Liver (tissue), 10 donors: ENCODE measurements at places on chromosomes 12 and 14.

- no peak for DNase-seq
Measured at GRCh38 chr12:80920006-80920405, 17.7 kb downstream of the LIN7A start.

DNA sequence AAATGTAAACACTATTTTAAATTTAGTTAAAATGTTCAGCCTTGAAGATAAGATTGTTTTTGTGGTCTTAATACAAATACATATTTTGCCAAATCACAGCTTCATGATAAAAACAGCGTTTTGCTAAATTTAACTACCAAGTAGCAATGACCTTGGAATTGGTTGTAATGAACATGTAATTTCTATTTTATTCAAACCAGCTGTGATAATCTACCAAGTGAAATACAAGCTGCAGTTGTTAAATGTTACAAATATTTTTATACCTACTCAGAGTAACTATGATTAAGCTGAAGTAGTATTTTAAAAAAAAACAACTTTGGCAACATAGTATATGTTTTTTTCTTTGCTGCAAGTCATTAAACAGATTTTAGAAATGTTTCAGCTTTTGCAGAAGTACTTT is 96.2 kb downstream of the CPSF2 start:
- DNase-seq = no peak

- DNase-seq = no peak
Measured at GRCh38 chr12:22672951-22673350, 48.0 kb downstream of the ETNK1 start.

- DNase-seq = no peak
Measured at GRCh38 chr14:37443461-37443860, 151.6 kb downstream of the FOXA1 start.

DNA sequence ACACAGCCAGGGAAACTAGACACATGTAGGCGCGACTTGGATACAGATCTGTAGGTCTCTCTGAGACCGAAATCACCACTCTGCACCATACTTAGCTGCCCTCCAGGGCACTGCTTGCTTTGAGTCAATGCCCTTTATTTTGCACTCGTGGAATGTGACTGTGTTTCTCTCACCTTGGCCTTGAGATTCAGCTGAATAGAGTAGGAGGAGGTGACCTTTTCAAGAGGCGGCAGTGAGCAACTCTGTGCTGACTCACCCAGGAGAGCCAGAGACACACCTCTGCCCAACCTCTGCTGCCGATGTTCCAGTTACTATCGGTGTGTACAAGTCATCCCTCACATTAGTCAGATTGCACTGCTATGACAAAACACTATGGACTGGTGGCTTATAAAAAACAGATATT is 583.4 kb downstream of the VRK1 start:
- no peak for DNase-seq

- no peak for DNase-seq
Measured at GRCh38 chr12:77891518-77892147, 60.9 kb downstream of the NAV3 start.

DNA sequence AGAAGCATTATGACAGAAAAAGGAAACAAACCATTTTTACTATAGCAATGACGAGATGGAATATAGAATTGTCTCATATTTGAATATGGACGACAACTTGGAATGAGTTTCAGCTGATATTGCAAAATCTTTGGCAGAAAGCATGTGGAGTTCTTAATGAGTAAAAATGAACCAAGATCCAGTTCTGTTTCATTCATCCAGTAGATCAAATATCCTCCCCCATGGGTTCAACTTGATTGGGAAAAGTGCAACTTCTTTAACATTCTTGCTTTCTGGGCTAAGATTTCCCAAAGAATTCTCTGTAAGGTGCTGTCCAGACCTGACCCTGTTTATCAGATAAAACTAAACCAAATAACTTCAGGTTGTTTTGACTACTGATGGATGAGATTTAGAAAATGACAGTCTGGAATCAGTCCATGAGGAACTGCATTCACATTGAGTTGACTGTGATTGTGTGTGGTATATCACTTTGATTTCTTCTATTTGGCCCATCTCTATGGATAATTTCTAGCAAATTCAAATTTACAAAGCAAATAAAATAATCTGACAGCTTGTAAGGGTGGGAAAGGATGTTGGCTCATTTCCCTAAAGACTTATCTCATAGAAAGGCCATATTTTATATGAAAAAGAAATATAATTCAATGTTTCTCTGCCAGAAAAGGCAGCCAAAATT is 267.4 kb downstream of the ADAMTS20 start:
- DNase-seq = no peak

DNA sequence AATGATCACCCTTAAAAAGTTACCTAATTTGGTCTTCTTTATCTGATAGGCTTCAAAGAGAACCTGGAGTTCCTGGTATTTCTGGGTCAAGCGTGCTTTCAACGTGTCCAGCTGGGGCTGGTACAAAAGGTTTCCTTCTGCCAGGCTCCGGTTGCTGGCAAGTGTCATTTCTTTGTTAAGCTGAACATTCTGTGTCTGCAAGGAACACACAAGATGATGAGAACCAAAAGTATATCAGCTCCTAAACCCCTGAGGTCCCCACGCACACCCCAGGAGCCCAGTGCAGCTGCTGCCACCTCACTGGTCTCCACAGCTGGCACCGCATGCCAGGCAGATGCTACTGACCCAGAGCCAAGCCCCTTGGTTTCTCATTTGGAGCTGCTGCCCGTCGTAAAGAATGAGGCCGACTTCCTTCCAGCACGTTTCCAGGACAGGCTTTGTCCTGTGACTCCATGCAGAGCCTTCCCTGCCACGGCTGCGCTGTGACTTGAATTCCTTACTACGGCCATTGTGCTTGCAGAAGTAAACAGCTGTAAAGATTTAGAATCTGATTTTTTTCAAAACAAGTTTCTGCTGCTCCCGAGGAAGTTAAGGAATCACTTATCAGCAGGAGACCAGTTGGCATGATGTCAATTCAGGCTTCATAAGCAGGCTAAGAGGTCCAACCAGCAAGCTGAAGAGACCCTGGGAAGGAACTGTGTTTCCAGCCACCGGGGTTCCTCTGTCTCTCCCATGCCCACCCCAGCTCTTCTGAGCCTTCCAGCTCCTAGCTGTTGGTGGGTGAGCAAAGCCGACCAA is 24.9 kb downstream of the VPS37B start:
- no peak for DNase-seq

DNA sequence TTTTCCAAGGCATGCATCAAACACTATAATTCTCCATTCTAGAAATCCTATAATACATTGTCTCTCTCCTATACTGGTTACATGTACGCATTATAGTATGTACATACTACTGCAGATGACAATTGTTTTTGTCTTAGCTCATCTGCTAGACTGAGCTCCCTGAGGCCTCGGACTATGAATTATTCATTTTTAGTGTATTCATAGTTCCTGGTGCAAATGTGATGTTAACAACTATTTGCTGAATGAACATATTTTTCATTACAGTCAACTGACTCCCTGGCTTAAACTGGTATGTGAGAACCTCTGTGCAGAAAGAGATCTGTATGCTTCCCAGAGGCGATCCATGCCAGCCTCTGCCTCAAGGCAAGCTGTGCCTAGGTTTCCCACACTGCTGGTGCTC is 91.8 kb upstream of the PARP11 start:
- no peak for DNase-seq

DNA sequence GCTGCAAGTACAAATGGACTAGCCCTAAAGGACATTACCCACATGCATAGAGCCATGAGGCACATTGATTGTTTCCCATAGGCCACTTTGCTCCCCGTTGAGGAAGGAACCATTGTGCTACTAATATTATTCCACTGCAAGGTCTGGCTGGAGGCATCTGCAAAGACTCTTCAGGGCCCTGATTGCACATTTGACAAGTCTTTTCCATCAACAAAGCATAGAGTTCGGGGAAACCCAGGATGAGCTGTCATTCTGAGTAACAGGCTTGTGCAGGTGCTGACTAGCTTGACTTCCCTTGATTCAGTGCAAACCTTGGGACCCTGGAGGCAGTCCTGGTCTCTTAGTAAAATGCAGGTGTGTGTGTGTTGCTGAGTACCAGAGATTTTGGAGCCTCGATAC is 73.8 kb downstream of the SUSD6 start:
- DNase-seq = no peak

- no peak for DNase-seq
Measured at GRCh38 chr14:63670692-63671091, 29.0 kb upstream of the WDR89 start.

DNA sequence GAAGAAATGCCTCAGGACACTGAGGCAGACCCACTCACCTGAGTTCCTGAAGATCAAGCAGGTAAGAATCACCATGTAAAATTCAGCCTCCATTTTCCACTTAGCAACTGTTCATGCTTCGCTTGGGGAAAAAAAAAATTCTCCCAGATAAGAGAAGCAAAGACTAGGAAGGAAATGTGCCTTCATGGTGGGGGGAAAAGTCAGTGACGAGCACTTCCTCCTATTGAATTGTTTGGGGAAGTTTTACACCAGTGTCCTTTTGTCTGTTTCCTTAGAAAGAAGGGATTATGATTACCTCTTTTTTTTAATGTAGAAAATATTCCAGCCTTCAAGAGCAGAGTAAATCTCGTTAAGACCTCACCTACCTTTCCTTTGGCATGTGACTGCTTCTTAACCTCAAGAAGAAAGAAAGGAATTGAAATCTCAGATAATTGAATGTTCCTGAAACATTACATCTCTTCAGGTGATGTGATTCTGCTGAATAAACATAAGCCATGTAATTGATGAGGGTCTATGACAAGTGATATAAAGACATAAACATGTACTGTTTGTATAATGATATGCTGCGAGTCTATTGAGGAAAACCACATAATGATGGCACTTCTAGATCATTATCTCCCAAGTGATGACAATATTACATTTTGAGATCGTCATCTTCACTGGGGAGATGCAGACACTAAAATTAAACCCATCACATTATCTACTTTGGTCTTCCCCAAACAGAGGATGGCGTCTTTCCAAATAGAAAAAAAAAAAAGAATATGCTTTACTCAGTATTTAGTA is at the start of gene PTPRB:
PTPRB (minus strand) TSS at position 127 of the 783 bp plus-strand sequence; CDS start at position 93, 34 bp downstream.
- DNase-seq = no peak

DNA sequence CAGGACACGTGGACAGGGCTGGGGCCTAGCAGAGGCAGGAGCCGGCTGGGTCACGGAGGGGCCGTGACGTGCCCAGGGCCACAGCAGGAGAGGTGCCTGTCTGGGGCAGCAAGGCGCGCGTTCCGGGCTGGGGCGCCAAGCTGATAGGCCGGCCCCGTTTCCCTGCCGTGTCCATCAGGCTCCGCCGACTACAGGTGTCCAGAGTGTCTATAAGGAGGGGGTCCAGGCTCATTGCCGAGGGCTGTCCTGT is 18.5 kb downstream of the FBRSL1 start:
- DNase-seq = no peak

GRCh38 chr14:34843011-34843554 is 32.1 kb downstream of the BAZ1A start:
- DNase-seq = no peak

- DNase-seq = no peak
Measured at GRCh38 chr12:116646901-116647300, 87.7 kb downstream of the MAP1LC3B2 start.

- DNase-seq = no peak
Measured at GRCh38 chr12:93090731-93091172, 161.7 kb upstream of the EEA1 start.

DNA sequence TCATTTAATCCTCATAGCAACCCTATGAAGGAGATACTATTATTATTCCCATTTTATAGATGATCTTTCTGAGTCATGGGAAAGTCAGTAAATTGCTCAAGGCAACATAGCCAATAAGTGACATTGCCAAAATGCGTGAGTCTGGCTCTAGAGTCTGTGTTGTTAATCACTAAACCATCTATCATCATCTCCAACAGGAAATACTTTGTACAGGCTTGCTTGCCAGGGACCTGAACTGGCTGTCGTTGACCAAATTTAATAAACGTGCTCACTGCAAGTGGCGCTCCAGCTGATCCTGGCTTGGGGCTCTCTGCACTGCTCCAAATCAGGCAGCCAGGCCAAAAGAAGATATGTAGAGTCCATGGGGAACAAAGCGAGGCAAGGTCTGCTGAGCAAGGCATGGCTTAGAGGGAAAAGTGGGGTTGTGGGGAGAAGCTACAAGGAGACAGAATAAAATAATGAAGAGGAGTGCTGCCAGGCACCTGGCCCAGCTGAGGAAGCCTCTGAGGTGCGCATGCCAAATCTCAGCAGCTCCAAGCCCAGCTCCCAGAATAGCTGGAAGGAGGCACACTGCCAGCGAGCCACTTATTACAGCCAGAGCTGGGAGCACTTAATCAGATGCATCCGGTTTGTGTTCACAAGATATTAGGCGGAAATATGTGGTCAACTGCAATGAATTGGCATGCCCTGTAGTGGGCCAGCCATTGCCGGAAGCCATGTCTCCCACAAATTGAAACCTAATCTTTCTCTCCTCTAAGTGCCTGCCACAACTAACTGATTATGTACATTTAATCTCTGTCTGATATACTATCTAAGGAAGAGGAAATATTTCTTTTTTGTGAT is 43.3 kb upstream of the PTPRO start:
- DNase-seq = no peak

- DNase-seq = no peak
Measured at GRCh38 chr14:80491131-80491530, 279.8 kb upstream of the DIO2 start.

DNA sequence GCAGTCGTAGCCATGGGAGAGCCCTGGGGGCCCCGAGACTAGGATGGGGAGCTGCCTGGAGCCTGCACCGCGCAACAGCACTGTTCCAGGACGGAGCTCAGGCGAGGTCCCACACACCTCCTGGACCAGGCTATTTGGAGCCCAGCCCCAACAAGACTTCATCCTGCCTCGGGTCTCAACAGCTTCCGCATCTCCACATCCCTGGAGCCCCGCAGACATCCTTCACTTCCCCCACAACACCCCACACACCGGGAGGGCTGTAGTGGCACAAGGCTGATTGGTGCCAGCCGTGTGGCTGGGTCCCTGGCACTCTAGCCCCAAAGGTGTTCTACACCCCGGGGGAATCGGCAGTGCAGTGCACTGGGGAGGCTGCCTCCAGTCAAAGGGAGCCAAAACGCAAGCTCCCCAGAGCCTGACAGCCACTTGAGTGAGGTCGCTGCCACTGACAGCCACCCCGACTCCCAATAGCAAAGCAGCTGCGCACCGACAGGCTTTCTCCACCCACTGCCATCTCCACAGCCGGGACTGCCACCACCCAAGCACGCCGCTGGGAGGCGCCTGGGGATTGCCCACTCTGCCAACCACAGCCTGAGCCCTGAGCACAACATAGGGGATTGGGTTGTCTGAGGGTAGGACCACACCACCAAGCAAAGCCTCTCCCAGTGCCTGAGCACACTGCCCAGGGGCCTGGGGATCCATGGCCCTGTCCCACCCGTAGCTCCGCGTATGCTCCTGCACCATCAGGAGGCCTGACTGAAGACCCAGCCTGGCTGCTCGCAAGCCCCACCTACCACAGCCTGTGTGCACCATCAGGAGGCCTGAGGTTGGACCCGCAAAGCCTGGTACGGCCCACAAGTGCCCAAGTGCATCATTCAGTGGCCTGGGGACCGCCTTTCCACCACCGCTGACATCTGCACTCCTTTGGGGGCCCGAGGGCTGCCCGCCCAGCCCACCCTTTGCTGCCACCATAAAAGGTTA is 13.2 kb upstream of the KLRF1 start:
- peak; percentile 83 for DNase-seq
